Activated CD4-positive, CD25-positive, alpha-beta regulatory T cell treated with anti-CD3 and anti-CD28 coated beads, Interleukin-2, amount 50 U/mL, for 72 hours (primary cell): ENCODE measurements at places on chromosomes 12 and 14.

DNA sequence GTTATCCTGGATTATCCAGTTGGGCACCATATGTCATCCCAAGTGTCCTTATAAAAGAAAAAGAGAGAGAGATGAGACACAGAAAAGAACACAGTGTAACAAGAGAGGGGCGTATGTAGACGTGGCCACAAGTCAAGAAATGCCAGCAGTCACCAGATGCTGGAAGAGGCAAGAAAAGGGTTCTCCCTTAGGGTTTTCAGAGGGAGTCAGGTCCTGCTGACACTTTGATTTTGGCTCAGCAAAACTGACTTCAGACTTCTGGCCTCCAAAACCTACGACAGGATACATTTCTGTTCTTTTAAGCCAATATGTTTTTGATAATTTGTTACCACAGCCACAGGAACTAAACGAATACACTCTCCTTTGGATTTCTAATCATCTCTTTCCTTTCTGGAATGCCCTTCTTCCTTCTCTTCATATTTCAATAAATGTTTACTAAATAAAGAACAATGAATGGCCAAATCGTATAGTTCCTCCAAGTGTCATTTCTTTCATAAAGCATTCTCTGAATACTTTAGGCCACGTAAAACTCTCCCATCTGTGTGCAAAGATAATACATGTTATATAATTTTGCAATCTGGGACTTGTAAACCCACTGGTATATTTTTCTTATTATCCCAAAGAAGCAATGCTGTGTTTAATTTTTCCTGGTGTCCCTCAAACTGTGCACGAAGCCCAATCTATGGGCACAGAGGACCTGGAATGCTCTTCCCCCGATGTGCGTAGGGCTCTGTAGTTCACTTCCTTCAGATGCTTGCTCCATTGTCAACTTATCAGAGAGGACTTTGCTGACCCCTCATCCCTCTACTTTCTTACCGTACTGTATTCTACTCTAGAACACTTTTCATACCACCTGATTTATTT is 303.6 kb downstream of the CEP128 start:
- no peak for DNase-seq

- no peak for DNase-seq
Measured at GRCh38 chr14:102415671-102416070, 52.9 kb downstream of the TECPR2 start.

DNA sequence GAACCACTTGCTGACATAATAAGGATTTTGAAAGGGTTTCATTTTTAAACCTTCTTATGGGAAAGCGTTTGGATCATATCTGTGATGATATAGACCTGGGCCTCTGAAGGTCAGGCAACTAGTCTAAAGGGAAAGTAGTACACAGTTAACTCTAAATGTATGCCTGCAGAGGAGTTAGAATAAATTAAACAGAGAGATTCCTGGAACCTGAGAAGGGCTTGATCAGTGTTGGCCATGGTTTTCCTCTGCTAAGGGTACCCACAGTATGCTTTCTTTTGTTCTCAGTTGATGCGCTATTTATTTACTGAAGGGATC is 14.4 kb upstream of the POLR3B start:
- DNase-seq = no peak

- no peak for DNase-seq
Measured at GRCh38 chr14:76708771-76709170, 52.5 kb upstream of the VASH1 start.
